ENCODE measurements at places on chromosomes 12 and 14.

- DNase-seq, result no peak
Observed at GRCh38 chr14:44778604-44779003, 183.1 kb downstream of the KLHL28 start.

GRCh38 chr12:112514456-112514855 lies 95.7 kb downstream of the PTPN11 start:
- DNase-seq, result no peak

DNA sequence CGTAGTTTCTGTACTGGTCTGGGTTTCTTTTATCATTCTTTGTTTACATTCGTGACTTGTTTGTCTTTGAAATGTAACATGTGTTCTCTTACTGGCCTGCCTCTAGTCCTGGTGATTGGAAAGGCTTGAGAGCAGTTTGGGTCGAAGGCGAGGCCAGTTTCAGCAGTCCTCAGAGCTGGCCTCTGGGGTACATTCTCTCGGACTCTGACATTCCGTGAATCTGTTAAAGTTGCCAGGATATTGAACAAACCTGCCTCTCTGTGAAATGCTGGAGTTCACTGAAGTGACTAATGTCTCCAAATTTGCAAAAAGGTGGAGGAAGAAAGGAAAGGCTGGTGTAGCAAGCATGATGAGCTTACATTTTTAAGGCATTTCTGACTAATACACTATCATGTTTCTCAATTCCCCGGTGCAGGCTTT lies 1.5 kb downstream of the PLEKHA5 start:
- DNase-seq, result no peak

- DNase-seq, result no peak
Observed at GRCh38 chr12:42237853-42238239, 202 bp downstream of the YAF2 start.

GRCh38 chr12:112611908-112612307 lies 179.6 kb upstream of the RPH3A start:
- peak; percentile 49 for DNase-seq

- DNase-seq, result no peak
Observed at GRCh38 chr12:81778719-81779118, 19.6 kb upstream of the PPFIA2 start.

DNA sequence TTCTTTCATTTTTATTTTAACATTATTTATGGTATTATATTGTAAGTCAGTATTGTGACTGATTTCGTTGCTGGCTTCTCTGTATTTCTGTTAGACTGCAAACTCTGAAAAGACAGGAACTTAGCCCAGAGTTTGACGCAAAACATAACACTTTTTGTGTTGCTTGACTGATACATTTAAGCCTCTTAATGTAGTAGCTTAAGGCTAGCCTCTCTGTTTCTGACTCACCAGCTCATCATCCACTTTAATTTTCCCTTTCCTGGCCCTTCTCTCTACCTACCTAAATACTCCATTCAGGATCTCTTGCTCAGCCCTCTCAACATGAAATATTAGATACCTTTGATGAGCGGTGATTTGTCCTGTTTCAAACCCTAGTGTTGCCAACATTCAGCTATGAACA lies 420.6 kb downstream of the LRFN5 start:
- DNase-seq, result no peak

DNA sequence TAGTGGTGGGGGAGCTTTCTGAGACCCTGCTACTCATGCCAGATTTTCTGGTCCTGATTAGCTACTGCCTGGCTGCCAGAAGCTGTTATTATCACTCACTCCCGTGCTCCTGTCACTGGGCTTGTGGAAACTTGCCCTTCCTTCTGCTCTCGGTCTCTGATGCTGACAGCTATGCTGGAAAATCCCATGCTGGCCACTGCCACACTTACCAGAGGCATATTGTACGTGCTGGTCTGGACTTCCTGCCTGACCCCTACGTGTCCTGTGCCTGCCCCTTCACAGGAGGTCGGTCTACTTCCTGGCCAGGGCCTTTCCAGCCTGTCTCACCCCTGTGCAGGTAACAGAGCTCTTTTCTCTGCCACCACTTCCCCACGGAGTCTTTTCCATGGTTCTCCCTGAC lies 149.4 kb upstream of the PLEKHG7 start:
- DNase-seq, result peak; percentile 33

- DNase-seq, result no peak
Observed at GRCh38 chr12:14613718-14614117, 46.0 kb upstream of the PLBD1 start.

DNA sequence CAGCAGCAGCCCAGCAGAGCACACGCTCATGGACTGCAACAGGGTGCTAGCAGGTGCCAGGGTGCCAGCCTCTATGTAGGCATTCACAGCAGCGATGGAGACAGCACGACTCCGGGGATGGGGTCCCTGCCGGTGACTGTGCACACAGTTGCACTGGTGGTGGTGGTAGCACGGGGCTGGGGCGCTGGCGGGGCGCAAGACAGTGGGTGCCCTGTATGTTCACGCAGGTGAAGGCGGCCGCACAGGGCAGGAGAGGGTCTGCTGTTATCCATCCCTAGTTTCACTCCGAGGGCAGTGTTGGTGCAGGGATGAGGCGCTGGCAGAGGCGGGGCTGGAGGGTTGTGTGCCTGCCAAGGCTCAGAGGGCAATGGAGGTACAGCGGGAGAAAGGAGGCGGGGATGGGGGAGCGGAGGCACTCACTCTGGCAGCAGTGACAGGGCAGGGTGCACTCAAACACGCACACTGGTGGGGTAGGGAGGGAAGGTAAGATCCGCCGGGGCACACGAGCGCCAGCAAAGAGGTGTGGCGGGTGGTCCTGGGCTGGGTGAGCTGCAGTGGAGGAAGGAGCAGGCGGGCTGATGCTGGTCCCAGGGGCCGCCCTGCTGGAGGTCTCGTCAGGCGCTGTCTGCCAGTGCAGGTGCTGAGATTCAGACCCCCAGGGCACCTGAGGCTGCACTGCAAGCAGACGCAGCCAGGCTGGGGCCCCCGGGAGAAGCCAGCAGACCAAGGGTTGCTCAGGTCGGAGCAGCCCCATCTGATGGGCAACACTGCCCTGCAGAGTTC lies 76.7 kb downstream of the GALC start:
- DNase-seq, result no peak

DNA sequence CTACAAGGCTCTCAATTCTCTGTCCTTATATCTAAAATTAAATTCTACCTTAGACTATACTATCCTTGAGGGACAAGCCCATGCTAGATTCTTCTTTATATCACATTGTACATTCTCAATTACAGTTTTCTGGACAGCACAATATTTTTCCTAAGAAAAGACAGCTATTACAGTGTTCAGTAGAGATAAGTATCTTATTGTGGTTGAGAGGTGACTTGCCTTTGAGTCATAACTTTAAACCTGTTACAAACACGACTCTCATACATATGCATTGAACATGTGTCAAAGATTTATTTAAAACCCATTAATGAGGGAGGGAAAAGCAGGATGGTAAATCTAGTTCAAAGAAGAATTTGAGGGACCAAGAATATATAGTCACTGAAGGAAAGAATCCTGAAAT lies 61.1 kb downstream of the TPH2 start:
- DNase-seq, result no peak

DNA sequence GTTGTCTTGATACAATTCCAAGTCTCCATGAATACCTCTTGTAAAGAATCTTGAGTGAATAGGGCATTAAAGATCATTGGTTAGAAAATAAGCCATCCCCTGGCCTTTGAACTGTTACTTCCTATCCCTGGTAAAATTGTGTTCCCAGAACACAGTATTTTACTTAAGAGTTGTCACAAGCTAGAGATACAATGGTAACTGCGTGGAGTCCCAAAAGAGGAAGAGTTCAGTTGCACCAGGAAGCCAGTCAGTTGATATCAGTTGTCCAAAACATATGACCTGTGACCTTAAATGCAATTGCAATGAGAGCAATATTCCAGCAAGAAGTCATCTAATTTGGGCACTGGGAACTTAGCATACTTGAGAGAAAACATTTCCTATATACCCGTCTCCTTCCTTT lies 117.3 kb downstream of the NEDD1 start:
- DNase-seq, result no peak

DNA sequence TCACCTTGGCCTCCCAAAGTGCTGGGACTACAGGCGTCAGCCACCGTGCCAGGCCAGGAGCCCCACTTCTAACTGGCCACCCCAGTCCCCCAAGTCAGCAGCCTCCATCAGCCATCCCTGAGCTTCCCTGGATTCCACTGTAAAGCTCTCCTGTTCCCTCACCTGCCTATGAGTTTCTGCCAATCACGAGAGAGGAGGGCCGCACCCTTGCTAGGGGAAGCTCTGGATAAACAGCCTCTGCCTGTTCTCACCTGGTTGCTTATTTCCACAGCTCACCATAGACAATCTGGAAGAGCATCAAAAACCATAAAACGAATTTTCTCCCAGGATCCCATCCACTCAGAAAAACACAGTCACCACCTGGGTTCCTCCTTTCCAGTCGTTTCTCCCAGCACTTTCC lies 5.0 kb downstream of the CDCA4 start:
- DNase-seq, result no peak

GRCh38 chr14:105739331-105740102 lies 213.1 kb downstream of the TMEM121 start:
- DNase-seq, result no peak

DNA sequence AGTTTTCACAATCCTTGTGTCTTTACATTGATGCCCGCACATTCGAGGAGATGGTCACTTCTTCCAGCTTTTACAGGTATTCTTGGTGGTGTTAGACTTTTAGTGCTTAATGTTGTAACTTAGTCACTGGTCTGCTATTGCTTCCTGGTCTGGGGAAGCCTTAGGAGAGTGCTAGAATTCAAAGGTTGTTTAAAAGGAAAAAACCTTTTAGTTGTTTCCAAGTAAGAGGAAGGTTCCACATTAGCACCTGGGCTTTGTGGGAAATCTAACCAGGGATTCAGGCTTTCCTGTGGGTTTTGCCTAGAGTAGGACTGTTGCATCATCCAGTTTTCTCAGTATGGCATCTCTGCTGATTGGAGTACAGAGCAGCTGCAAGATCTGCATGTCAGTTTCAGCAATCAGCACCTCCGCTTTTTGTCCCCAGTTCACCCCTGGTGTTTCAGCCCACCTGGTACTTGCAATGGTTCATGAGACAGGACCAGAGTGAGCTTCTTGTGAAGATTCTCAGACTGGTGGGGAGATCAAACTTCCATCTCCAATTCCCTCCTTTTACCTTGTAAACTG lies 44.0 kb upstream of the PLBD1 start:
- DNase-seq, result no peak

DNA sequence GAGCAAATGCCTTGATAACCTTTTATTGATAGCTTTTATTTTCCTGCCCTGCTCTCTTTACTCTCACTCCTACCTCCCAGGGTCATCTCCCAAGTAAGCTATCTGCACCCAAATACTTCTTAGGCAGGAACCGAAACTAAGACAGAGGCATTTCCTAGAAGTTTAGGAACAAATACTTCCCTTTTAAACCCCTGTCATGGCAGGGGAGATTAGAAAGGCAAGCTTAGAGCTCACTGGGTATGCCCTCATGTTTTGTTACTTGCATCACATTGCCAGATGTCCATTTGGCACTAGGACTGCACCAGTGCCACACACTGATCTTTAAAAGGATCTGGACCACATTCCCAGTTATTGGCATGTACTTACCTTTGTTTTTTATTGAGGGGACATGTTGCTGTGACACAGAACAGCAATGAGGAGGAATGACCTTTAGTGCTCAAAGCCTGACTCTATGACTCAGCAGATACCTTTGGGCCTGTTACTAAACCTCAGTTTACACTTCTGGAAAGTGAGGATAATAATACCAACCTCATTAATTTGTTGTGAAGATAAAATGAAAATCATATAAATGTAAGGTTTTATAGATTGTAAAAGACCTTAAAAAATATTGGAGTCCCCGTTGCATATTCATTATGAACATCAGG lies 40.9 kb upstream of the MBIP start:
- DNase-seq, result no peak

DNA sequence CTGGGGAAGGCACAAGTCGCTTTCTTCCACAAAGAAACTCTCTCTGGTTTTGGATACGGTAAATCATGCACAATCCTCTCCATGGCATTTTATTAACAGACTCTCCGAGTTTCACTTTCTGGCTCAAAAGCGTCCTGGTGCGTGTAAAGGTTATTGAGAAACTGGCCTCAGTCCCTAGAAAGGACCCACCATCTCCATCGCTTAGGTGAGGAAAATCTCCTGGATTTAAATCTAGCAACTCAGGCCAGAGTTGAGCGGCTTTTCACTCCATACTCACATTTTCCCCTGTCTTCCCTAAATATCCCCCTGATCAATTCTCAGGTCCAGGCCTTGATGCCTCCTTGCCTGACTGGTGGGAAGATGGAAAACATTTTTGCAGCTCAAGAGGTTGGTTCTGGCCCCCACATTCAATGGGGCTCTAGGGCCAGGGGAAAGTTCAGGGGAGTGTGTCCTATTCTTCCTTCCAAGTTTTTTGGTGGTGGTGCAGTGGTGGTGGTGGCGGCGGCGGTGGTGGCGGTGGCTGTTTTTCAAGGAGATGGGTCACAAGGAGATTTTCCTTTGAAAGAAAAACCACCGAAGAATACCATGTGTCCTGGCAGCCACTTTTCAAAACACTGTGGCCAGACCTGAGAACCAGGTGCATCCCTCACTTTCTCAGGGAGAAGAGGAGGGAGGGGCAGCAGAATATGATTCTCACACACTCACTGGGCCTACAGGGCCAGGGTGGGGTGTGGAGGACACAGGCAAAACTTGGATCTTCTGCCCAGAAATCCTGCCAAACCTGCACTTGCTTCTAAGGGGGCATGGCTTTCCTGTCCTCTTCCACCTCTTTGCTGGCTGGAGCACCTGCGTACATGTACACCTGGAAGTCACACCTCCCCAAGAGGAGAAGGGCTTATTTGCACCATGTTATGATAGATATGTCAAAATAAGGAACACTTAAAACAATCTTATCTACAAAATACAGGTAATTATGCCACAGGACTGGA lies 46.7 kb upstream of the PNMA1 start:
- DNase-seq, result no peak

DNA sequence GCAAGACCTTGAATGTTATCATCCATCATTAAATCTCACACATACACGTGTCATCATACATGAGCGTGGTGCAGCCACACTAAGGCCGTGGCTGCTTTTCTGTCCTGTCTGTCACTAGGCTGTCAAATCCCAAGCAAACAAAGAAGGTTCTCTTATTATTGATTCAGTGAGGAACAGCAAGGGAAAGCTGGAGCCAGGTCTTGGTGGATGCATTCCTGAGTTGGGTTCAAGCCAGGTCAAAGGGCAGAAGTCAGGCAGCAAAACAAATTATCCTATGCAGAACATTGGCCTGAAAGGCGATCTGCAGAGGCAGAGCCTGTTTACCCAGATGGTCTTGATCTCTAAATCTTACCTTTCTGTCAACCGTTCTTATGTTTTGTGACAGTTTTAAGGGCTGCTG lies 252.3 kb downstream of the NEDD1 start:
- DNase-seq, result no peak

- no peak for DNase-seq
Observed at GRCh38 chr12:41683513-41684240, 461.0 kb downstream of the GXYLT1 start.

Data from NCI-H446 (cell line).